Large intestine (tissue), 12 donors: ENCODE measurements at places on chromosomes 3 and 15.

- no peak for DNase-seq
These were observed 7.5 kb upstream of the NR1I2 start for GRCh38 chr3:119774444-119774843.

DNA sequence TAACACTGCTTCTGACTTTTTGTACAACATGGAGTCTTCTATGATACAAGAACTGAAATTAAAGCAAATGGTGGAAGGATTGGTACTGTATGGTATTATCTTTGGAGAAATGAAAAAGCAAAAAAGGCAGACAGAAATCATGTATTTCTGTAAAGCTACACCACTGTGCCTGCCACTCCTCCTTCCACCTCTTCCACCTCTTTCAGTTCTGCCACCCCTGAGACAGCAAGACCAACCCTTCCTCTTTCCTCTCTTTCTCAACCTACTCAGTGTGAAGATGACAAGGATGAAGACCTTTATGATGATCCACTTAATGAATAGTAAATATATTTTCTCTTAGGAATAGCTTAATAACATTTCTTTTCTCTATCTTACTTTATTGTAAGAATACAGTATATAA lies 57.0 kb downstream of the CD200 start:
- DNase-seq: no peak

GRCh38 chr15:51470512-51470911 lies 129.1 kb downstream of the GLDN start:
- DNase-seq: no peak

DNA sequence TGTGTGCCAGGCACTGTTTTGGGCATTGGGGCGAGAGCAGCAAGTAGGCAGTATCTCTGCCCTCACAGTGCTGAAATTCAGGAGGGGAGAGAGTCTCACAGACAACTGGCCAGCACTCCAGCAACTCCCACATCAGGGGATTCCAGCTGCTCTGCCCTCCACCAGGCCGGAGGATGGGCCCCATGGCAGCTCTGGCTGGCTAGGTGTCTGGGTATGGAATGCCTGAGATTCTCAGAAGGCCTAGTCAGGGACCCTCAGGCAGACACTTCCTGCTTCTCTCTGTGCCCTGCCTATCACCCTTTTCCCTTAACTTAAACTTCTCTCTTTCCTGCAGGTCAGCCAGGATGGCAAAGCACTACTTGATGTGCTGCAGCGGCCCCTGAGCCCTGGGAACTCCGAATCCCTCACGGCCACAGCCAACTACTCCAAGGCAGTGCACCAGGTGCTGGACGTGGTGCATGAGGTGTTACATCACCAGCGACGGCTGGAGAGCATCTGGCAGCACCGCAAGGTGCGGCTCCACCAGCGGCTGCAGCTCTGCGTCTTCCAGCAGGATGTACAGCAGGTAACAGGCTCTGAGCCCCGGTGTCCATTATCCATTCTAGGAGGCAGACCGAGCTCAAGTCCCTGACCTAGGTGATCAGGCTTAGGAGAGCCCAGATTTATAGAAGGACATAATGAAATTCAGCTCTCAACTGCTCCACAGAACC lies 342.2 kb upstream of the ROPN1 start:
- no peak for DNase-seq

GRCh38 chr3:152976239-152976638 lies 141.3 kb downstream of the P2RY1 start:
- DNase-seq: no peak

DNA sequence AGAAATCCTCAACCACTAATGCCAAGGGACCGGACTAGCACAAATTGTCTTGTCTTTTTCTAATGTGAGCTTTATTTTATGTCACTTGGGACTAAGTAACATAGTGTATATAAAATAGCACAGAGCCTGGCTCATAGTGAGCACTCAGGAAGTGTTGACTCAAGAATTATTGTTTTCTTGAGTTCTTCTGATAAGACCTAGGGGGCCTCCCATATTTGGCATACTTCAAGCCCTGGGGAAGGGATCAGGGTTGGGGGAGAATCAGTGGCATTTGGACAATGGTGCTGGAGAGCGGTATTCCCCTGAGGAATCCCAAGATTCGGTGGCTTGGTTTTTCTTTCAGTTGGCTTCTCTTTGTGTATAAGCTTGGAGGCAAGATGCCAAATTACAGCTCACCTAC lies 19.4 kb downstream of the ZNF80 start:
- no peak for DNase-seq

- DNase-seq: peak; percentile 99
These were observed at the start of gene PIK3CA for GRCh38 chr3:179147873-179148615. Gene PIK3CA (plus strand): TSS chr3:179148357. CDS start chr3:179198826, 50,469 bp downstream.

DNA sequence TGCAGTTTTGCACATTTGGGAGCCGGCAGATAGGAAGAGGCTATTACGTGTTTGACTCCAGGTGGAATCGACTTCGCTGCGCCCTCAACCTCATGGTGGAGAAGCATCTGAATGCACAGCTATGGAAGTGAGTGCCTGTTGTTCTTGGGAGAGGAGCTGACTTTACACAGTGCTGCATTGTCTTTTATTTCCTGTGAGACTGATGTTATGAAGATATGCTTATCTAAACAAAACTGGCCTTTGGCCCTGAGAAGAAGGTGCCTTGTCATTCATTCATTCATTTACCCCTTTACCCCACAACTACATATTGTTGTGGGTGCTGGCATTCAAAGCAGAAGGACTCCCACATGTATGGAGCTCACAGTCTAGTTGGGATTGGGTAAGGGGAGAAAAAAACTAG lies 32.6 kb downstream of the PSMD6 start:
- DNase-seq: no peak

GRCh38 chr3:48656841-48657281 lies 5.8 kb downstream of the CELSR3 start:
- no peak for DNase-seq

- peak; percentile 88 for DNase-seq
These were observed 8.6 kb downstream of the KLHL25 start for GRCh38 chr15:85785887-85786780.

DNA sequence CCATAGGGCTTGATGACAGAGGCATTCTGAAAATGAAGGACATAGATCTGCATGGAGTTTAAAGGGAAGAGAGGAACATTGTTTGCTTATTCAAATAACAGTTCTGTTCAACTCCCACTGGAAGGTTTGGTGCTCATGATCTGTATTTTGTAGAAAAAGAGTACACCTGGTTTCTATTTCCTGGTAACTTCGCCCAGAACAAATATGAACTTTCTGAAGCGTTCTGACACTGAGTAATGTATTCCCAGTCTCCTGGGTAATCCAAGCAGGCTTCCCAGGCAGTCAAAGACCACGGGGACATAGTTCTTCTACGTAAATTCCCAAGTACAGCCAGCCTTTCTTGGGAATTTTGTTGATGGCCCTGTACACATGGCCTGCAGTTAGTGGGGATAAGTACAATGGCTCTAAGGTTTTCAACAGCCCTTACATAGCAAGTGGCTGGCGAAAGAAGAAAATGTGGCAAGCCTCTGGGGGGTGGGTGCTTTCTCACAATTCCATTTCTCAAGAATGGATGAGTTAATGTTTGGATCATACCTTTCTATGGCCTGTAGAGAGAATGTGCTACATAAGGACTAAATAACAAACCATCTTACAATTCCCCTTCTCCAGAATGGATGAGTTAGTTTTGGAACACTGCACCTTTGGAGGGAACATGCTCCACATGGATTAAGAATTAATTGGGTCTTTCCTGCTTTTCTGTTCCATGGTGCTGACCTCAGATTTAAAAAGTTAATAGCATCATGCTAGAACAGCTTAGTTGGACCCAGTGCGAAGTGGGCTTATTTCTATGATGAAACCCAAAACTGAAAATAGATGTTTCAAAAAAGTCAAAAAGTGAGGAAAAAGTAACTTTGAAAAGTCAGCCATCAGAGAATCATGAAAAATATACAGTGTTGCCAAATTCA lies 52.7 kb downstream of the COL6A6 start:
- no peak for DNase-seq

DNA sequence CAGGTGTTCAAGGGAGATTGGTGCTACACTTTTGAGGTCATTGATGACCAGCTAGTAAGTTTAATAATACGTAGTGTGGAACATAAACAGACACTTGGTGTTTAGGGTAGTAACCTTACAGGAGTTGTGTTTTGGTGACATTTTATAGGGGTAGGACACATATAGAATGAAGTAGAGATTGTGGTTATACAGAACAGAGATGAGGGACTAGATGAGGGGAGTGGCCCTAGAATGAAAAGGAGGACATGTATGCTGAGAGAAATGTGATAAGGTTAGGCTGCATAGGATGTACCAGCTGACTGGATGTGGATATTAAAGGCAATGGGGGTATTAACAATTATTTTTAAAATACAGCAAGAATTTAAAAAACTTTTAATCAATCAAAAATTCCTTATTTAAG lies 8.0 kb downstream of the MBNL1 start:
- no peak for DNase-seq

- DNase-seq: no peak
These were observed 46.7 kb downstream of the ALCAM start for GRCh38 chr3:105413343-105413887.

GRCh38 chr3:1381647-1382036 lies 288.8 kb downstream of the CNTN6 start:
- DNase-seq: no peak

DNA sequence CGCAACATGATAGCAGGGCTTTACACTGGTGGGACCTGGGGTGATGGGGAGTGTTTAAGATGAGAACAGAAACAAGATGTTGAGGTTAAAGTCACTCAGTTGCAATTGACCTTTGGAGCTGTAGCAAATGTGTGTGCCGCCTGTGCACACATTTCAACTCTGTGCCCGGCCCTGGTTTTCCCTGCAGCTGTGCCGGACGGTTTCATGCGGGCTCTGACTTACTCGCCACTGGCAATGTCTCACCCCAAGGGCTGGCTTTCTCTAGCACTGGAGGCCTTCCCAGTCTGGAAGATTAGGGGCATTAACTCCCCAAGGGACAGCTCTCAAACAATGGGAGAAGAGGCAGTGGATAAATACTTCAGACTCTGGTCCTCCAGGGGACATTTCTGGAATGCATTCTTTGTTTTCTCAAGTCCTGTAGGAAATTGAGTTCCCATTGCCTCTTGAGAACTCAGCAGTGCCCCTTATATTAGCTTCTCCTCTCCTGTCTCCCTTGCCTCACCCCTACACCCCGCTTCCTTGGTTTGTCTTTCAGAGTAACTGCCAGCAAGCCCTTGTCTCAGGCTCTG lies 152.5 kb downstream of the EDEM1 start:
- peak; percentile 45 for DNase-seq

DNA sequence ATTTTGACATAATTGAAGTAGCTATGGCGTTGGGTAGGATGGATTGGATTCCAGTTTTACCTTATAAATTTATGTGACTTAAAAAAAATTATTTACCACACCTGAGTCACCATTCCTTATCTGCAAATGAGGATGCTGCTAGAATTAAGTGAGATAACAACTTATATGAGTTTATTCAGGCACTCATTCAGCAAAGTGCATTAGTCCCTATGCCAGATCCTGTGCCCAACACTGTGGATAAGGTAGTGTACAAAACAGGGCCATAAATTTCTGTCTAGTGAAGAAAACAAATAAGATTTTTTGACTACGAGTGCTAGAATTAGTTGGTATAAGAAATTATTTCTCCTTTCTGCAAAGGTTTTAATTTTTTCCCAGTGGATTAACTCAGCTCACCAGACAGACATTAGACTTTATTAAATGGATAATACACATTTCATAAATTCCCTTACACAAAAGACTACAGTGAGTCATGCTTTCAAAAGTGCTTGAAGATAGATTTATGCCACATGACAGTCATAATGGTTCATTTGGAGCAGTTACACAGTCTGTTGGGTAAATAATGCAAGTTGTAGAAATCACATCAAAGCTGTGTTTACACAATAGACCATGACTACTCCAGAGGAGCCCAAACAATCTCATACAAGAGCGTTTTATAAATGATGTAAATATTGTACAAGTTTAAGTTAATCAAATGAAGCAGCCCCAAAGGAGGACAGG lies 129.9 kb upstream of the TGFBR2 start:
- peak; percentile 64 for DNase-seq

DNA sequence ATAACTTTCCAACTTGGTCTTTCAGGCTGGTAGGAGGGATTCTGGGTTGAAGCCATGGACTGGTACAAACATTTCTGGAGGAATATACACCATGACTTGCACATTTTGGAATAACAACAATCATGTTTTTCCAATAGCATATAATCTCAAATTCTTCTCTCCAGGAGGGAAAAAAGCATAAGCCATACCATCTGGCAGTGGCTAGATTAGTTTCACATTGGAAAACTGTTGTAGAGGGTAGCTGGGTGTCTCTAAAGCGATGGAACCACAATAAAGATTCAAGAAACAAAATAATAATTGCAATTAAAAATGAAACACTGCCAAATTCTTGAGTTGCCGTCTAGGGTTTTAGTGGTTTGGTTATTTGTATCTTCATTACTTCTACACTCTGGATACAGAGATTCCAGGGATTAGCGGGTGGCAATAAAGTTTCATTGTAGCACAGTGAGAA lies 278.5 kb upstream of the RASGRP1 start:
- DNase-seq: no peak

- DNase-seq: peak; percentile 37
These were observed 89.2 kb upstream of the MEF2A start for GRCh38 chr15:99476413-99477222.

DNA sequence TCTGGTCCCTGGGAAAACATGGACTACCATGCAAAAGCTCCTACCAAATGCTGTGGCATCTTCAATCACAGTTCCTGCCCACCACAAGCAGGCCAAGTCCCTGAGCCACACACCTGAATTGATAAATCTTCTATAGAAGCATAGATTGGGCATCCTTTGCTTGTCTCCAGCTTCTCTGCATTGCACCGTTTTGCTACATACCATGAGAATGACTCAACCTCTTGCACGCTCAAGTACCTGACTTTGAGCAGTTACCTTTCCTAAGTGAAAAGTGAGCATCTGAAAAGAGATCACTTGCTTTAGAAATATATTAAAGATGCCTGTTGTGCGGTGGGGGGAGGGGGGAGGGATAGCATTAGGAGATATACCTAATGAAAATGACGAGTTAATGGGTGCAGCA lies 31.3 kb downstream of the GATM start:
- DNase-seq: no peak

DNA sequence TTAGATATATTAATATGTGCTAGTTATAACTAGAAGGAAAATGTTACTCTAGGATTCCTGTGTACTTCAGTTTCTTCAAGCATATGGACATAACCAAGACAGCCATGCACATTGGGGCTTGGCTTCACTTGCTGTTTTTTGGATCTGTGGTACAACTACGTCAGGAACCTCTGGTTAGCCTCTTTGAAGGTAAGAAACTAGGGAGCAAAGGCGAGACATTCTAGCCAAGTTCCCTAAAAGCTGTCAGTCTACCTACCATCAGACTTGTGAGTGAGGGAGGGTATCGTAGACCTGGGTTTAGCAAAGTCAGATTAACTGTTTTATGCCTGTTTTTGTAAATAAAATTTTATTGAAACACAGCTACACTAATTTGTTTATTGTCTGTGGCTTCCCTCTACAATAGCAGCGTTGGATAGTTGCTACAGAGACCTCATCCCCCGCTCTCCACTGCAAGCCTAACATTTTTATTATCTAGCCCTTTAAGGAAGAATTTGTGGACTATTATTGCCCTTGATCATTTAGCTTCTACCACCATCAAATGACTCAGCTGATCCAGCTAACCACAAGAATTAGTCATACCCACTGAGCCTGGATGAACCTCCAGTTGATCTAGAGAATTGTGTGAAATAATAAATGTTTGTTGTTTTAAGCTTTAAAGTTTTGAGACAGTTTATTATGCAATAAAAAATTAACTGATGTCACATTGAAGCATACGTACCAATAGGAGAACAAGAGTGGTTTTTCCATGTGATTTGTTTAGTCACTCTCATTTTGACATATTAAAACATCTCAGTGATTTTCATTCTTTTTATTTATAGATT lies 58.1 kb downstream of the RSRC1 start:
- DNase-seq: no peak
